Spinal cord (tissue), 10 donors: ENCODE measurements at places on chromosomes 6 and 20.
A peak's percentile ranks its signal among the peaks of the same experiment; 100 is the strongest.

GRCh38 chr6:41359617-41360313, 24.4 kb downstream of the NCR2 start:
- DNase-seq: no peak

GRCh38 chr6:29399525-29399924, 4.1 kb downstream of the OR12D2 start:
- no peak for DNase-seq

- no peak for DNase-seq
Observed at GRCh38 chr6:42038811-42039408, 11.4 kb upstream of the TAF8 start.

DNA sequence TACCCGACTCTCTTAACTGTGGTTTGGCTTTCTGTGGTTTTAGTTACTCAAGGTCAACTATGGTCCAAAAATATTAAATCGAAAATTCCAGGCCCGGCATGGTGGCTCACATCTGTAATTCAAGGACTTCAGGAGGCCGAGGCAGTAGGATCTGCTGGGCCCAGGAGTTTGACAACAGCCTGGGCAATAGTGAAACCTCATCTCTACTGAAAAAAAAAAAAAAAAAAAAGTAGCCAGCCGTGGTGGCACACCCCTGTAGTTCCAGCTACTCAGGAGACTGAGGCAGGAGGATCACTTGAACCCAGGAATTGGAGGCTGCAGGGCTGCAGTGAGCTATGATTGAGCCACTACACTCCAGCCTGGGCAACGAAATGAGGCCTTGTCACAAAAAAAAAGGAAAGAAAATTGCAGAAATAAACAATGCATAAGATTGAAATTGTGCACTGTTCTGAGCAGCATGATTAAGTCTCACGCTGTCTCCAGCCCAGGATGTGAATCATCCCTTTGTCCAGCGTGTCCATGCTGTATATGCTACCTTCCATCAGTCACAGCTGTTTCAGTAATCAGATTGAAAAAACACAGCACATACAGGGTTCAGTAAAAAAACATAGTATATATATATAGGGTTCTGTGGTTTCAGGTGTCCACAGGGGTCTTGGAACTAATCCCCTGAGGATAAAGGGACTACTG, 40.7 kb downstream of the RGS17 start:
- no peak for DNase-seq

DNA sequence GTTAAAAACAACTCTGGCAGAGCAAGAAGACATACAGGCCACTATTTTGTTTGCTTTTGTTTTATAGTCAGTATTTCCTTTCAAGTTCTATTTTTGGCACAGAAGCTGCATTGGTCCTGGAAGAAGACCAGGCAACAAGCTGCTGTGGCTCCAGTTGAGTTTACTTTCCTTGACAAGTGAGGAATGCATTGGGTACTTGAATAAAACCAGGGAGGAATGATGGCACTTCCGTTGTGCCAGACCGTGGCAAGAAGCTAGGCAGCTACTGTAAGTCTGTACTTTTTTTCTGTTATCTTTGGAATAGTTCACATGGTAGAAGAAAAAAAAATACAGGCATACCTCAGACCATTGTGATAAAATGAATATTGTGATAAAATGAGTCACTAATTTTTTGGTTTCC, 66.3 kb downstream of the NCOA3 start:
- peak; percentile 52 for DNase-seq

- no peak for DNase-seq
Observed at GRCh38 chr6:166330612-166331011, 11.7 kb downstream of the SFT2D1 start.

DNA sequence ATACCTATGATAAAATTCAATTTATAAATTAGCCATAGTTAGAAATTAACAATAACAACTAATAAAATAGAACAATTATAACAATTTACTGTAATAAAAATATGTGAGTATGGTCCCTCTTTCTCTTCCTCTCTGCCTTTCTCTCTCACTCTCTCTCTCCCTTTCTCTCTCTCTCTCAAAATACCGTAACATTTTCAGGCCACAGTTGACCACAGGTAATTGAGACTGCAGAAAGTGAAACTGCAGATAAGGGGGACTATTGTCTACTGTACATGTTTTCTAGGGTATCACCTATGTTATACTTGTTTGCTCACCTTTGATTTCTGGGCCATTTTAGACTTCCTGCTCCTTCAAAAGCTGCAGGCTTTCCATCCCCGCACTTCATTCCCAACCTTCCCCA, 46.8 kb downstream of the LY86 start:
- DNase-seq: no peak

- DNase-seq: no peak
Observed at GRCh38 chr6:137286368-137286767, 67.2 kb upstream of the IFNGR1 start.

DNA sequence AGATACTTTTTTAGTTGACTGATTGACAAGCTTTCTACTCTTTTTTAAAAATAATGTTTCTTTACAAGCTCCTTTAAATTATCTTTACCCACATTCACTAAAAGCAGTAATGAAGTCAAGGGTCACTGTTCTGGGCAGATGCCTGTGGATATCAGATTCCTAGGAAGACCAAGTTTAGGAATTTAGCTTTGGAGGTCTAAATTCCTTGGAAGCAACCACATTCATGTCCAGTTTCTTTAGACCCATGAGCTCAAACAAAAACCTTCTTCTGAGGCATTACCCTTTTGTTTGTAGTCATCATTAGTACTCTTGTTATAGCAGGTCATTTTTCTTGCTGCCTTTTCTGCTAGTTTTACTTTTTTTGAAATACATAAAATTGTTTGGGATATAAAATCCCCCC, 462.9 kb upstream of the JAG1 start:
- DNase-seq: no peak

DNA sequence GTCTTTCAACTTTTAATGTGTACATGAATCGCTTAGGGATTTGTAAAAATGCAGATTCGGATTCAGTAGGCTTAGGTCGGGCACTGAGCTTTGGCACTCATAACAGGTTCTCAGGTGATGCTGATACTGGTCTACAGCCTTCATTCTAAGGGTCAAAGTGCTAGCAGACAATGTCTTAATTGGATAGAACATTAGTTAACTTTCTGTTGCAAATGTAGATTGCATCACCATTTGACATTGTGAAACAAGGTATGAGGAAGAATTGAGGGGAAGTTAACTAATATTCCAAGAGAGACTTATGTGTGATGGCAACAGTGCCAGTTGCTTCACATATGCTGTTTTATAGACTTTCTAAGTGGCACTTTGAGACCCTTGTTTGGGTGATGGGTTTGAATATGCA, 86.9 kb downstream of the MLIP start:
- no peak for DNase-seq

DNA sequence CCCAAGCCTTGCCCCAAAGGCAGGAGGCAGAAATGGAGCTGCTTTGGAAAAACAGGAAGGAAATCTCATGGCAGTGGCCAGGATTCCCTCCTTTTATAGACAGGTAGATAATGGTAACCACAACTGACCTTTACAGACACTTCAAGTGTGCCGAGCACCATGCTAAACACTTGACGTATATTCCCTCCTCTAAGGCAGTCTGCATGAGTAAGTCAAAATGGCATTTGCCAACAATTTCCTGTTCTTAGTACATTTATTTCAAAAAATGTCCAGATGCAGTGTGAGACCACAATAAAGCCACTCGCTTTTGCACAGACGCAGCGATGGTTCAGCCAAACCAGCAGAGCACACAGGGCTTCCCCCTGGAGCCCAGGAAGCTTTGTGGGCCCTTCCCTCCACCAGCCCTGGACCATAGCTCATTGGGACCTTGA, 16.5 kb upstream of the GPR6 start:
- DNase-seq: no peak

DNA sequence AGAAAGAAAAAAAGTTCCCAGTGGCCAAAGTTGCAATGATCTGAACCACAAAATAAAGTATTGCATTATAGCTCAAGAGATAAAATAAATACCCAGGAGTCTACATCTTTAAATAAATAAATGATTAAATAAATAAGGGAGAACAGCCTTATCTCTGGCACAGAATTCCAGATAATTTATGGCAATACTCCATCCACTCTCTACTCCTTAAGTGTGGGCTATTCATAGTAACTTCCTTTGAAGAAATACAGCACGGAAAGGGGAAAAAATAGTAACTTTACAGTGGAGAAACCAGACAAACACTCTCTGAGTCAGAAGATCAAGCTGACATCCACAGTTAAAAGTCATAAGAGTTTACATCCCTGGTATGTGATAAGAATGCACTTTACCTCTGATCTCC, 11.6 kb downstream of the AURKA start:
- DNase-seq: no peak

DNA sequence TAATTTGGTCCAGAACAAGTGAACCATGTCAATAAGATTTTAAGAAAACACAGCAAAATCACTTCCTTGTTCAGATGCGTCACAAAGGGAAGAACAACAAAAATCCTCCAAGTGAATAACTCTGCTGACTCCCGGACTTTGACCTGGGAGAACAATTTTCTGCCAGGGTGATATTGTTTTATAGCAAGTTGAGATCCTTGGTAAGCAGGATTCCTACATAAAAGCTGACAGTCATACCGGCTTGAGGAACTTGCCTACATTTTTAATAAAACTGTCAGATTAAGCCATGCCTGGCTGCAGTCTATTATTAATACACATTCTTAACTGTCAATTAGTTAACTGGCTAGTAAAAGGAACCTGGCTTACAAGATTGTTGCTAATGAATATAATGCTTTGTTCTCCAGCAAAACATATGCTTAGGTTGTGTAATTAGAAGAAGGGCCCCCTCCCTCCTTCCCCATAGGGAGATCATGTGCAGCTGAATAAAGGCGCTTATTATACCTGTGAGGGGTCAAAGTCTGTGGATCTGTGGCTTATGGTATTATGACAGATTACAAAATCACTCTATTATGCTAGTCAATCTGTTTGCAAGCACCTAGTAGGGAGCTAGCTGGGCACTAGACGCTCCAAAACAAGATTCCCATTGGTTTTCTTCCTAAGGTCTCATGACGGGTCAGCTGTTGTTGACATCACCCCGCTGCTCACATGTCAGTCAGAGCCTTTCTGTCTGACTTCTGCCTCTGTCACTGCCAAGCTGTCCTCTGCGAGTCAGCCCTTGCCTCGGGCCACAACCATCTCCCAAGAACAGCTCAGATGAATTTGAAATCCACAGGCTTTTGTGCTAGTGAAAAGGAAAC, 44.6 kb upstream of the SEC63 start:
- peak; percentile 69 for DNase-seq

- no peak for DNase-seq
Observed at GRCh38 chr20:45344168-45344860, 3.9 kb downstream of the SDC4 start.

GRCh38 chr6:69866770-69867638, 648 bp downstream of the COL19A1 start:
- peak; percentile 82 for DNase-seq

GRCh38 chr6:52360601-52361413, 1.1 kb upstream of the PAQR8 start:
- DNase-seq: no peak

- DNase-seq: no peak
Observed at GRCh38 chr6:18820725-18821124, 433.6 kb downstream of the RNF144B start.

- no peak for DNase-seq
Observed at GRCh38 chr6:151506761-151507160, 12.9 kb downstream of the CCDC170 start.
